ENCODE measurements at places on chromosomes 2 and 18.
A peak's percentile ranks its signal among the peaks of the same experiment; 100 is the strongest.

DNA sequence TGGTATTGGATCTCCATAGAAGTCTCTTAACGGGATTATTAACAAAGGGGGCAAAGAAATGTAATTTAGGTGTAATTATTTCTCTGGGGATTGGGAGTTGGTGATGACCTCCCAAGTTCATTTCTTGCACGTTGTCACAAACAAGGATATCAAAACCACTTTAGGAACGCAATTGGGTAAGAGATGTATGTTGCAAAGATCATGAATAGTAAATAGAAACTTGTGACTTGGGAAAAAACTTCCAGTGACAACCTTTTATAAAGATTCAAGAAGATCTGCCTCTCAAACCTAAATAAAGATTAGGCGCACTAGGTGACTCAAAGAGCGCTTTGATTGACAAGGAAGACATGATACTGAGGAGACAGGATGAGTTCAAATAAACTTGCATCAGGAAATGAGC lies 127.8 kb upstream of the TRIB2 start:
- DNase-seq, result no peak

GRCh38 chr2:1742681-1743395 lies 1.5 kb downstream of the PXDN start:
- peak; percentile 95 for DNase-seq

DNA sequence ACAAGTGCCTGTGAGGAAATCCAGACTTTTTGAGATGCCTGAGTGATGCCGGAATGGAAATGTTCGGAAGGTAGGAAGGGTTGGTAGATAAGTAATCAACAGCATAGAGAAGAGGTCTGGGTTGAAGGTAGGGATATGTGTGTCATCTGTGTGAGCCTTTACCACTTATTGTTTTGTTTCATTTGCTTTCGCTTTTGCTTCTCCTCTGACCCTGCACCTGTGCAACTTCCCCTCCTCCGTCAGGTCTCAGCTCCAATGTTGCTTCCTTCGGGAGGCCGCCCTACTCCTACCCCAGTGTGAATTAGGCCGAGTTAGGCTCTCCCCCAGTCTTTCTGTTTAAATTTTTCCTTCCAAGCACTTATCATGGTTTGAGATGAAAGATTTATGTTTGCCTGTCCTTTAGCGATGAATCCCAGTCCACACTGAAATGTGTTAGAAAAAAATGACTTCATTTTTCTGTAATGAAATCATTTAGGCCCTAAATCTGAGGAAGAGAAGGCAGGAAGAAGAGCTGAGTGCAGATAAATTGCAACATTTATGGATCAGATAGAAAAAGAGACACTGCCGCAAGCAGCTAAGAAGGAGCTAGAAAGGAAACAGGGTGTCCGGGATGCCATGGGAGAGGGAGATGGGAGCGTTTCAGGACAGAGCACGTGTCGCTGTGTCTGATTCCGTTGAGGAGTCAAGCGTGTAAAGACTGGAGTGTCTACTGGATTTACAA lies 139.6 kb upstream of the PELI1 start:
- peak; percentile 80 for DNase-seq

DNA sequence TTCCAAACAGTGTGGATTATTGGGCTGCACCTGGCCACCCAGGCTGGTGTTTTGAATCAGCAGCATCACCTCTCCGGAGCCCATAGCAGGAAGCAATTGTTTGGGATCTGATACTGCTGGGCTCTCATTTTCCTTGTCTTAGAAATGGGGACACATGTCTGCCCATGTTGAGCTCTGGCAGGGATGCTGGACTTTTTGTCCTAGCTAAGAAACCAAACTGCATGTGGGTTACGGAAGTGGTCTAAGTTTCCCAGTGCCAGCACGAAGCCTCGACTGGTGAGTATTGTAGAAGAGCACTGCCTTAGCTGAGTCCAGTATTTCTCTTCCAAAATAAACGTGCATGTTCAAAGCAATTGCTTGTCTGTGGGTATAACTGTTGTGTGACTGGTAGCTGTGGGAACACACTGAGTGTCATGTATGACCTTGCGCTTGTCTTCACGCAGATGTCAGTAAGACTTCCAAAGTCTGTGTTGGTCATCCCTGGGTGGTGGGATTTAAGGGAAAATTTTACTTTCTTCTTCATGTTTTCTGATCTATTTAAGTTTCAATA lies 43.6 kb downstream of the SH3RF3 start:
- DNase-seq, result peak; percentile 29

GRCh38 chr2:148952621-148953020 lies 77.6 kb downstream of the KIF5C start:
- DNase-seq, result no peak

GRCh38 chr2:68909793-68910674 lies 38.8 kb upstream of the BMP10 start:
- DNase-seq, result peak; percentile 66
